Activated naive CD4-positive, alpha-beta T cell treated with Interleukin-2 at 50 U/mL for 16 hours (primary cell): ENCODE measurements at places on chromosomes 7 and 10.
A peak's percentile ranks its signal among the peaks of the same experiment; 100 is the strongest.

DNA sequence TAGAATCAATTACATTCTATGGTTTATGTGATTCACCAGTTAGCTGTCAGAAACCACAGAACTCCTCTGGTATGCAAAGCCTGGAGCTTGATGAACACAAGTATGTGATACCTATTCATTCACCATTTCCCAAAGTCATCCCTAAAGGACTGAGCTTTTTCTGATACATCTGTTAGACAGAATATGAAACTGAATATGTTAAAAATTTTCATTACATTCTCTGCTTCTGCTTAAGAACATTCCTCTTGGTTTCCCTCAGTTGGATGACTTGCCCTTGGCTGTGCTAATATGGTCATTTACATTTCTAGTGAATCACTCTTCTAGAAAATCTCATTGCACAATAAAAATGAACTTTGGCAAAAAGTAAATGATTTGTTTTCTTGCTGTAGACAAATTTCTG lies 10.8 kb upstream of the PON1 start:
- DNase-seq = no peak

DNA sequence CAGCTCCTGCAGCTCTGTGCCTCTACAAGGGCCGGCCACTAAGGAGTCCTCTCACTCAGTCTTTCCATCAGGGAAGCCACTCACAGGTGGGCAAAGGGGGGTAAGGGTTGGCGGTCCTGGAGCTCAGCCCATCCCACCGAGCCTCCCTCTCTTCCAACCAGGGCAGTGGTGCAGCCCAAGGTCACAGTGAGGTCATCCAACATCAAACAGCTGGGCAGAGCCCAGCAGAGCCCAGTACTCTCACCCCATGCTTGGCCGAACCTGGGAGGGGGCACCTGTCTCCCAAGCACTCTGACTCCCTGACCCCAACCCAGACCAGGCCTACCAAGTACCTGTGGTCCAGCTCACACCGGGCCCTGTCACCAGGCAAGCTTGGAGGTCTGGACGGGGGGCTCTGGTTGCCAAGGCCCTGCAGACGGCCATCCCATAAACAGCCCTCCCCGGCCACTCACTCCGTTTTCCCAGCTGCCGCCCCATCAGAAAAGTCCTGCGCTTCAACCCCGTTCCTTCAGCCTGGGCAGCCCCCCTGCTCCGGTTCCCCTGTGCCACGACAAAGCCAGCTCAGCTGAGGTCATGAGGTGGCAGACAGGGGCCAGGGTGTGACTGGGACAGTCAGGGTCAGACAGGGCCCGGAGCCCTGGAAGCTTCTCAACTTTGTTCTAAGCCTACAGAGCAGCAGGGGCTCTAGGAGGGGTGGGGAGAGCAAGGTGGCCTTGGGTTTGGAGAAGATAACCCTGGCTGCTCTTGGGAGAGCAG lies 27.5 kb downstream of the PDGFA start:
- no peak for DNase-seq

GRCh38 chr10:111890046-111890445 lies 293.5 kb downstream of the GPAM start:
- no peak for DNase-seq

DNA sequence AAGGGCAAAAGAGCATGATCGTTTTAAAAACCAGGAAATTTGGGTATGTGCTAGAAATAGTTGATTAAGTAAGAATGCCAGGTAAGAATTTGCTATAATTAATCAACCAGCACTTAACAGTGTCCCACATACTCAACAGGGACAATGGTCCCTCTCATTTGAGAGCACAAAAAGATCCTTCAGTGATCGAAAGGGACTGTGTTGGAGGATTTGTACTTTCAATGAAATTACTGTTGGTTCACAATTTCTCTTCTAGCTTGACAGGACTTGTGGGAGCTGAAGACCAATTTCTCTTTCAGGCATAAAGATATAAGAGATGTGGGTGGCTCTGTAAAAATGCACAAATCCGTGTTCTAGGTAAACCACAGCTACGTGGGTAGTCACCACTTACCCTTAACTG lies 12.5 kb upstream of the PLEKHS1 start:
- no peak for DNase-seq

DNA sequence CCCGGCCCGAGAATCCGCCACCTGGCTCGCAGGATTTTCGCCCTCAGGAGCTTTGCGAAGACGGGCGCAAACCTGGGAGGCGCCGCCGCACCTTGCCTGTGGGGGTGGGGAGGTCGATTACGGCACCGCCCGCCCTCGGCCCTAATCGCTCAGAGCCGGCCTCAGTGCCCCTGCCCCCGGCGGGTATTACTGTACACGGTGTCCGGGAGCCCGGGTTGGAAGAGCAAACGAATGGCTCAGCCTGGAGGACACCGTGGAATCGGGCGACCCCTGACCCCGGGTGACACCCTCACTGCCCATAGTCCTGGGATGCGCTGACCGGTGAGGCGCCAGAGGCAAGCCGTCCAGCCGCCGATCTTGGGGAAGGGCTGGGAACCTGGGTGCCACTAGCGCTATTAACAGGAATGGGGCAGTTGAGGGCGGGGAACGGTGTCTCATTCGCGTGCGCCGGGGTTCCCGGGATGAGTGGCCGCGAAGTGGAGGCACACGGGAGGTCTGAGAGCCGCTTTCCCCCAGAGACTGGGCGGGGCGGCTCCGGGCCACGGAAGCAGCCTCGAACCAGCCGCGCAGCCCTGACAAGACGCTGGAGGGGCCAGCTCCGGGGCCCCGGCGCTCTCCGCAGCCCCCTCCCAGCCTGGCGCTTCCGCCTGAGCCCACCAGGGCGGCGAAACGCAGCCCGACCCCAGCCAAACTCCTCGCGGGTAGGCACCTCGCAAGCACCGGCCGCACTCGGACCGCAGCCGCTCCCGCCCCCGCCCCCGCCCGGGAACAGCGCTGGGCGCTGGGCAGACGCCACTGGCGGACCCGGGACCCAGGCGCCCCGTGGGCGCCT lies 167.5 kb downstream of the NRF1 start:
- DNase-seq = peak; percentile 18

GRCh38 chr10:118742032-118742431 lies 12.7 kb downstream of the CACUL1 start:
- no peak for DNase-seq

- DNase-seq = no peak
Measured at GRCh38 chr7:50805447-50806125, 22.9 kb upstream of the GRB10 start.

DNA sequence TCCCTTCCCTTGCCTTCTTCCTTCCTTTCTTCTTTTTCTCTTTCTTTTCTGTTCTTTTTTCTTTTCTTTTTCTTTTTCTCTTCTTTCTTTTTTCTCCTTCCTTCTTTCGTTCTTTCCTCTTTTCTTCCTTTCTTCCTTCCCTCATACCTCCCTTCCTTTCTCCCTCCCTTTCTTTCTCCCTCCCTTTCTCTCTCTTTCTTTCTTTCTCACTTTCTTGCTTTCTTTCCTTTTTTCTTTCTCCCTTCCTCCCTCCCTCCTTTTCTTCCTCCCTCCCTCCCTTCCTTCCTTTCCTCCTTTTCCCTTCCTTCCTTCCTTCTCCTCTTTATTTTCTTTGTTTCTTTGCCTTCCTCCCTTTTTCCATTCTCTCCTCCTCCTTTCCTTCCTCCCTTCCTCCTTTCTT lies 96.3 kb downstream of the POM121L12 start:
- no peak for DNase-seq

DNA sequence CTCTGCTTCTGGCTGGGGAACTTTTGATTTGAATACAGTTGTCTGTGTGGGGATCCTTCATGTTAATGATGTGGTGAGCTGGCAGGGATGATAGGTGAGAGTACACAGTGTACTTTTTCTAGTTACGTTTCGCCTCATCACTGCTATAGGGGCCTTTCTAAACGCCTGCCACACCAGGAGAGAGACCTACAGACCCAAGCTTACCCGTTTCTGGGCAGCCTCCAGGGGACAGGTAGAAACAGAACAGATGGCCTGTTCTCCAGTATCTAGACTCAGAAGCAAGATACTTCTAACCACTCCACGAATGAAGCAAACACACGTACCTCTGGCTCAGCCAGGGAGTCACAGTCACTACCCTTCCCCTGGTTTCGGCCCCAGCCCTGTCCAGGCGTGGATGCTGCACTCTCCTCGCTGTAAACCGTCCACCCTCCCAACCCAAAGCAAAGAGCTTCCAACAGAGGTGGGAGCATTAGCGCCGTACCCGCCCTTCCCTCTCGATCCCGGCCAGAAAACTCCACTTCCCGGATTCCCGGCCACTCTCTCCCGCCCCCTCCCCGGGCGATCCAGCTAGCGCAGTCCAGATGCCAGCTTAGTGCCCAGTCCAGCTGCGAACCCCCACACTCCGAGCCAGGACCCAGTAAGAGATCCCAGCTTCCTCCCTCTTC lies 1.2 kb downstream of the CCDC6 start:
- DNase-seq = peak; percentile 58

GRCh38 chr10:99920901-99921300 lies 88.8 kb downstream of the DNMBP start:
- no peak for DNase-seq

DNA sequence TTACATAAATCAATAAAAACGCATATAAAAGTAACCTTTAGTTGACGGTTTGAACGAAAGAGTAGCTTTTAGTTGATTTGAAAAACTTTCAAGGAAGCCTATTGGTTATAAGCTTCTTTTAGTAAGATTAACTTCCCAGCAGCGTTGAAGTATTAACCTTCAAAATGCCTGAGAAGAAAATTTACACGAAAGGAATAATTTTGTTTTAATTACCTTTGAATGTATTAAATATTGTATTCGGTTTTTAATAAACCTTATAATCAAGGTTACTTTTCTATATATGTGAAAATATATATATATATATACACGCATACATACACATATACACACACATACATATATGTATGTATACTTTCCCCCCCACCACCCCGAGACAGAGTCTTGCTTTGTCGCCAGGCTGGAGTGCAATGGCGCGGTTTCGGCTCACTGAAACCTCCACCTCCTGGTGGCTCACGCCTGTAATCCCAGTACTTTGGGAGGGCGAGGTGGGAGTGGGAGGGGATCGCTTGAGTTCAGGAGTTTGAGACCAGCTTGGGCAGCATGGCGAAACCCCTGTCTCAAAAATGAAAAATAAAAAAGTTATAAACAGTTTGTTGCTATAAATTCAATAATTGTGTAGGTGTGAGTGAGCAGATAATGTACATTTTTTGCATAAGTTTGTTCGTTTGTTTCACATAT lies 57.6 kb upstream of the EZH2 start:
- peak; percentile 75 for DNase-seq
